ENCODE measurements at places on chromosomes 7 and 10. TPM values are rescaled to one million over a fixed set of nuclear protein-coding genes. Genes with fewer than 3 reads are reported as not detected.

GRCh38 chr7:141409801-141410329 is 141.3 kb upstream of the AGK start:
- H3K36me3 ChIP-seq = no peaks in the 10 kb centered on the region
- H3K27me3 ChIP-seq = no peaks in the 10 kb centered on the region
- no peaks in the 10 kb centered on the region for H3K4me1 ChIP-seq
- H3K4me3 ChIP-seq = no peak overlapping the region

DNA sequence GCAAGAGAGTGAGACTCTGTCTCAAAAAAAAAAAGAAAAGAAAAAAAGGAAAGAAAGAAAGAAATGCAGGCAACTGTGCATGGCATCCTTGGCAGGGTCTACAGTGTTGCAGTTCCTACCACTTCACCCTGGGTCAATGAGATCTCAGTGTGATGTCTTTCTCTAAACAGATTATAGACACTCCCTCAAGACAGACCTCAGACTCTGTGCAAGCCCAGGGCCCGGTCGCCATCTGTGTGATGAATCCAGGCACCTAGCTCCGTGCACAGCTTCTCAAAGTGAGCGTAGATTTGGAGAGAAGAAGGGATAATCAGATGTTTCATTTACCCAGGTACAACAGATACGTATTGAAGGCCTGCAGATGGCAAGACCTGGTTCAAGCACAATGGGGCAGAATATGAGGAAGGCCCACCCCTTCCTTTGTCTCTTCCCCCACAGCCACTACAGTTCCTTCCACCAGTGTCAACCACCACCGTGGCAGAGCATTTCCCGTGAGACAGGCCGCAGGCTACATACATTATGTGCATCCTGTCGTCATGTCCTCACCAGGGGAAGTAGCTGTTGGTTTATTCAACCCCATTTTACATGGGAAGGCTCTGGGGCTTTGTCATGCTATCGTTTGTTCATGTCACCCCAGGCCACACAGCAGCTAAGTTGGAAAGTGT is 471.7 kb upstream of the GALNT17 start:
- no peaks in the 10 kb centered on the region for H3K36me3 ChIP-seq
- no peaks in the 10 kb centered on the region for H3K4me1 ChIP-seq
- DNase-seq = no peak
- no peak overlapping the region for H3K4me3 ChIP-seq
- H3K27ac ChIP-seq = no peak overlapping the region
- no peaks in the 10 kb centered on the region for H3K27me3 ChIP-seq

- peaks cover 20% of the 10 kb centered on the region for H3K4me1 ChIP-seq
- H3K4me3 ChIP-seq = no peak overlapping the region
- no peaks in the 10 kb centered on the region for H3K36me3 ChIP-seq
- DNase-seq = peak; percentile 77
- H3K27ac ChIP-seq = peak overlapping the region; percentile 61
- H3K27me3 ChIP-seq = no peaks in the 10 kb centered on the region
Measured at GRCh38 chr10:124145109-124145870, 51.9 kb upstream of the CHST15 start.

- no peak overlapping the region for H3K27ac ChIP-seq
- no peaks in the 10 kb centered on the region for H3K36me3 ChIP-seq
- no peak overlapping the region for H3K4me3 ChIP-seq
Measured at GRCh38 chr7:137395420-137395819, 51.9 kb upstream of the PTN start.

DNA sequence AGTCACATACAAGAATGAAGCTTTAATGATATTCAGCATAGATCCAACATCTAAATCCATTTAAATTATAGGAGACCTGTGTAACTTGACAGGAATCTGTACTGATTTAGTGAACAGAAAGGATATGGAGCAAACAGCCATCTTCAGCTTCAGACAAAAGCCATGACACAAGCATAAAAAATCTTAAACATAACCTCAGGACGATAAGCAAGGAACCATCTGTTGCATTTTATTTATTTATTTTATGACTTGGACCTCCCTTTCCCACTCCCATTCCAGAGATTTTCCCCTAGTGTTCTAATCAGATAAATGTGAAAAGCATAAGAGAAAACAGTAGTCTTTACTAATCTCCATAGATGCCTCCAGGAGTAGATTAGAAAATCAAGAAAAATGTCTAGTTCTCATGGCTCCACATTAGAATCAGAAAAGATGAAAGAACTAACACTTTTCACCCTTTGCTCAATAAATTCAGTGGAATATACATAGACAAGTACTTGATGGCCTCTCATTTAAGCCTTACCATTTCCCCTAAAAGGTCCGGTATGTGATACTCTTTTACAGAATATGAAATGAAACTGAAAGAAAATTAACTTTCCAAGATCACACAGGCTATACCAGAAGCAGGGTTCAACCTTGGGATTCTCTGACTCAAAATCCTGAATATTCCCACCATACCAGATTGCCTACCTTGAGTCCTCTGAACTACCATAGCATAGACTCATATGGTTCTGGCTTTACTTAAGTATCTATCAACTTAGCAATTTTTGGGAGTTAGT is 15.2 kb downstream of the CACNA2D1 start:
- H3K36me3 ChIP-seq = no peaks in the 10 kb centered on the region
- no peak overlapping the region for H3K4me3 ChIP-seq
- no peak for DNase-seq
- no peaks in the 10 kb centered on the region for H3K4me1 ChIP-seq
- no peaks in the 10 kb centered on the region for H3K27me3 ChIP-seq
- no peak overlapping the region for H3K27ac ChIP-seq

DNA sequence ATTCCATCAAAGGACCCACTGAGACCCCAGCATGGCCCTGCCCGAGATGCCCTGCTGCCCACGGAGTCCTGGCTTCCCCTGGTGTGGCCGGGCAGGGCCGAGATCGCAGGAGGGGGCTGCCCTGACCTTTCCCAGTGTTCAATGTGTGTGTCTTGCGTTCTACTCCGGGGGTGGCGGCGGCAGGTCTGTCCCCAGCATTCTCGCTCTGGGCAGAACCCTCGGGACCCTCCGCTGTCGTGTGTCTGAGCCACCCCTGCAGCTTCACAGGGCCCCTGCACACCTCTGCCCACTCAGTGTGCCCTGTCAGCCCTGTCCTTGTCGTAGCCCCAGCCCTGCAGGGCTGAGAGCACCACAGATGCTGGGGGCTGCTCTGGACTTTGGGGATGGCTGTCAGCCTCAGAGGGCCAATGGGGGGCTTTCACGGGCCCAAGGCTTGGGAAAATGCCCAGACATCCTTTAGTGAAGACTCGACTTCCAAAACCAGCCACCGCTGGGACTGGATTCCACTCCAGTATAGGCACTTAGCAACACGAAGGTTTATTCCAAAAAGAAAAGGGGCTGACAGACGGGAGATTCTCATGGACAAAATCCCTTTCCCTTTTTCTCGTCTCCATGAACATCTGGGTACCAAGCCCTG is 30.0 kb upstream of the KNDC1 start:
- no peak overlapping the region for H3K4me3 ChIP-seq
- H3K27me3 ChIP-seq = peaks cover 14% of the 10 kb centered on the region
- peak; percentile 26 for DNase-seq
- no peak overlapping the region for H3K27ac ChIP-seq

The HNRNPF gene
- 173 TPM for total RNA-seq

The PIK3AP1 gene
- total RNA-seq = 71.6 TPM

All from lower lobe of right lung (tissue), 2 donors.